COLO829 (cell line): ENCODE measurements at places on chromosomes 13 and 19.

GRCh38 chr19:58229255-58229639 lies 533 bp downstream of the ZNF544 start:
- DNase-seq: no peak

- DNase-seq: no peak
These were observed 1.8 kb upstream of the IFI30 start for GRCh38 chr19:18171605-18172327.

DNA sequence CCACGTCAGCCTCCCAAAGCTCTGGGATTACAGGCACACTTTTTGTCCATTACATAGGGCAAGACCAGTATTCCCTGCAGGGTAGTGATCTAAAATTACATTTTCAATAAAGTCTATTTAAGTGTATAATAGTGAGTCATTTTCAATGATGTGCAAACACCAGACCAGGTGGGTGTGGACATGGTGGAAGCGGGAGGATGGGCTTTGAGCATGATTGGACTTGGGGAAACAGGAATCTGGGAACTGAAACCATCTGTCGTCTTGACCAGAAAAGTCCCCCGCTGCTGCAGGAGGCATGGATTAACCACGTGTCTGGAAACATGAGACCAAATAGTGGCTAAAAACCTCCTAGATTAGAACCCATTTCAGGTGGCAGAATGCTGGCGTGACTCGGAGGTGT lies 4.9 kb downstream of the FXYD3 start:
- DNase-seq: peak; percentile 85

DNA sequence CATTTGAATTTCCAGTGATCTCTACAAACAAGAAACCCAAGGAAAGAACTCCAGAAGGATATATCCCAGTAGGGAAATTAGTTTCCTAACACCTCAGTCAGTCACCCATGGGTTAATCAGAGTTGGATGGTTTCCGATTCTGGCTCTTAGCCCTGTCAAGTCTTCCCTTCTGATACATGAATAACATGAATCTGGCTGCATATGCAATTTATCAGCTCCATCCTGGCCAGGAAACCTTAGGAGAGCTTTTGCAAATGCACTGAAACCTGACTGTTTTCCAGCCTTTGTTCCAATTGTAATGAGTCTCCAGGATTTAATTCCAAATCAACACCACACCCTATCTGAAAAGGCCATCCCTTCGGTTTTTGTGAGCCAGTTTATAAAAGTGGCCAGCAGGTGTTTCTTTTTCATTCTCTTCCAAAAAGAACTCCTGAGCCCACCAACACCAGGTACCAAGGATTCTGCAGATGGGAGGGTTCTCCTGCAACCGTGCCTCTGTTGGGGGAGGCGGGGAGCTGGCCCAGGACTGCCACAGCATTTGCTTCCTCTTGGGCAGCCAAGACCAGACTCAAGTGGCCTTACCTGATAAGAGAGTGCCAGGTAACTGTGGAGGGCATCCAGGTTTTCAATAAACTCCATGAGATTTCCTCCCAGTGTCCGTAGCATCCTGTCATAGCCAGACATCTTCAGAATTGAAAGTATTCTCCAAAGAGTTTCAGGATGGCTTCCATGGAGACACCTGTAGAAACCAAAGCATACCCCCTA lies 77.5 kb downstream of the C13orf42 start:
- no peak for DNase-seq

DNA sequence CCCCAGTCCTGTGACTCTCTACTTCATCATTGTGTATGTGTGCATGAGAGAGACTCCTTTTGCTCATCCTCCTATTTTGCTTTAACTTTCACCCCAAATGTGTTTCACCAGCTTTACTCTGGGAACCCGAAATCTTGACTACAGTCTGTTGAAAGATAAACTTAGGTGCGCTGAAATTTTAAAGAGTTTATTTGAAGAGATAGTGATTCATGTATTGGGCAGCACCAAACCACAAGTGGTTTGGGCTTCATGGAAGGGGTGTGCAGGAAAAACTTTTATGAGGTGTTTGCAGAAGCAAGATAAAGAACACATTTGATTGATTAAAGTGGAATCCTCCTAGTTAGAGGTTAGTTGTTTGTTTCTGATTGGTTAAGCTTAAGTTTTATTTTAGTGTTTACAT lies 50.8 kb upstream of the RFC3 start:
- no peak for DNase-seq

DNA sequence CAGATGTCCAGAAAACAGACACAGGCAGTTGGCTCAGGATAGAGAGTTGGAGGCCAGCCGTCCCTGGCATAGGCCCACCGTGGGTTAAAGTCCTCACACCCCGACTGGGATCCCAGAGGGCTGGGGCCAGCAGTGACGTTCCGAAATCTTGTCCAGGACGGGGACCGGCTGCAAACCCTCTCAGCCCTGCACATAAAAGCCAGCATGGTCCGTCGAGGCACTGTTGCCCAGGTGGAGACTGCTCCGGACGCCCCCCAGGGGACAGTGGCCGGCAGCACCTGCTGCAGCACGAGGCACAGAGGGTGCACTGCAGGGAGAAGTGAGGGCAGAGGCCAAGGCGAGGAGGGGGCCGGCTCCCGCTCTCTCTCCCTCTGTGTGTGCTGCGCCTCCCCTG lies 4.3 kb upstream of the IFNL2 start:
- no peak for DNase-seq

- DNase-seq: no peak
These were observed 1.7 kb downstream of the SLC7A1 start for GRCh38 chr13:29593605-29594297.

DNA sequence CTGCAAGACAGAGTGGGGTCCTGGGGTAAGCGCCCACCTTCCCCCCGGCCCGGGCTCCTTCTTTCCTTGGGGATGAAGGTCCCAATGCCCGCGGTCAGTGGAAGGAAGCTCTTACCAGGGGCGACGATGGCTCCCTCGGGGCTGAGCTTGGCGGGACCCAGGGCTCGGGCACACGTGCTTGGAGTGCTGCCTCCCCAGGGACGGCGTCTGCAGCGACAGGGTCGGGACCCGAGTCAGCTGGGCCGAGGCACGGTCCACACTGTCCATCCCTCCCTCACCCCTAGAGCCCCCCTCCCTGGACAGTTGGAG lies 3.5 kb downstream of the JSRP1 start:
- no peak for DNase-seq

DNA sequence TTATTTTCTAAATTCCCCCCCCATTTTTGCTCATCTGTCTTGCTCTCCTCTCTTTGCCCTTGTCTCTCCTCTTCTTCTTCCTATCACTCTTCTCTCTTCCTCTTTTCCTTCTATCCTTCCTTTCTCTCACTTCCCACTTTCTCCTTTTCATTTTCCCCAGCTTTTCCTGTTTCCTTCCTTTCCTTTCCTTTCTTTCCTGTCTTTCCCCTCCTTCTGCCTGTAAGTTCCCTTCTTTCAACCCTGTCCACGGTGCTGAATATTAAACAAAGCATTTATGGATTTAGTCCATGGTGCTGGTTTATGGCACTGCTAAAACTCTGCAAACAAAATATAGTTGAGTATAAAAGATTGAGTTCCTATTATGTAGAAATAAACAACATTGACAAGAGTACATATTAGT lies 27.6 kb downstream of the SCEL start:
- no peak for DNase-seq

DNA sequence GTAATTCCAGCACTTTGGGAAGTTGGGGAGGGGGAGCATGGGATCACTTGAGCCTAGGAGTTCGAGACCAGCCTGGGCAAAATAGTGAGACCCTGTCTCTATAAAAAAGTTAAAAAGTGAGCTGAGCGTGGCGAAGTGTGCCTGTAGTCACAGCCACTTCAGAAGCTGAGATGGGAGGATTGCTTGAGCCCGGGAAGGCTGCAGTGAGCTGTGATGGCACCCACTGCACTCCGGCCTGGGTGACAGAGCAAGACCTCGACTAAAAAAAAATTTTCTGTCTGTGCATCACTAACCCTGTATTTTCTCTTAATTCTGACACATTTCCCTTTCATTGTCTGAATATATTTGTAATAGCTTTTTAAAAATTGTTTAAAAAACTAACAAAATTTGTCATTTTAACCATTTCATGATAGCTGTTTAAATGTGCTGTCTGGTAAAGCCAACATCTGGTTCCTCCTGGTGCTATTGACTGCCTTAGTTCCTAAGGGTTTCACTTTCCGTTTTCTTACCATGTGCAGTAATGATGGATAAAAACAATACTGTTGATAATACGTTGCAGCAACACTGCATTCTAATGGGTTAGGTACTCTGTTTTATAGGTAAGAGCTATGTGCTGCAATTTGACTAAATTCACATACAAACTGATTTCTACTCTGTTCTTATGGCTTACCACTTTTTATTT lies 29.7 kb downstream of the LATS2 start:
- DNase-seq: no peak

- DNase-seq: no peak
These were observed at the start of gene GPR12 for GRCh38 chr13:26759907-26760831. GPR12 (minus strand) TSS chr13:26760786; CDS start chr13:26759827, 959 bp downstream.

GRCh38 chr13:21826214-21827015 lies 155.5 kb downstream of the FGF9 start:
- no peak for DNase-seq

DNA sequence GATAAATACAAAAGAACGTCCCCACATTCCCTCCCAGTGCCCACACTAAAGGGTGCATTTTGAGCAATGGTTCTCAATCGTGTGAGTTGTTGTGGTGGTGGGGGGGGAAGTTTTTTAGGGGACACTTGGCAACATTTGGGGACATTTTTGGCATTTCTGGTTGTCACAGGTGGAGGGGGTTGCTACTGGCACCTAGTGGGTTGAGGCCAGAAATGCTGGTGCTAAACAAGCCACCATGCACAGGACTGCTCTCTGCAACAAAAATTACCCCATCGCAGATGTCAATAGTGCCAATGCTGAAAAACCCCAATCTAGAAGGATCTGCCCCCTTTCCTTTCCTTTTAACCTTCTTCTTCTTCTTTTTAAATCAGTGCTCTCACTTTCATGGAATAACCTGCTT lies 453.3 kb downstream of the TSHZ3 start:
- DNase-seq: no peak

DNA sequence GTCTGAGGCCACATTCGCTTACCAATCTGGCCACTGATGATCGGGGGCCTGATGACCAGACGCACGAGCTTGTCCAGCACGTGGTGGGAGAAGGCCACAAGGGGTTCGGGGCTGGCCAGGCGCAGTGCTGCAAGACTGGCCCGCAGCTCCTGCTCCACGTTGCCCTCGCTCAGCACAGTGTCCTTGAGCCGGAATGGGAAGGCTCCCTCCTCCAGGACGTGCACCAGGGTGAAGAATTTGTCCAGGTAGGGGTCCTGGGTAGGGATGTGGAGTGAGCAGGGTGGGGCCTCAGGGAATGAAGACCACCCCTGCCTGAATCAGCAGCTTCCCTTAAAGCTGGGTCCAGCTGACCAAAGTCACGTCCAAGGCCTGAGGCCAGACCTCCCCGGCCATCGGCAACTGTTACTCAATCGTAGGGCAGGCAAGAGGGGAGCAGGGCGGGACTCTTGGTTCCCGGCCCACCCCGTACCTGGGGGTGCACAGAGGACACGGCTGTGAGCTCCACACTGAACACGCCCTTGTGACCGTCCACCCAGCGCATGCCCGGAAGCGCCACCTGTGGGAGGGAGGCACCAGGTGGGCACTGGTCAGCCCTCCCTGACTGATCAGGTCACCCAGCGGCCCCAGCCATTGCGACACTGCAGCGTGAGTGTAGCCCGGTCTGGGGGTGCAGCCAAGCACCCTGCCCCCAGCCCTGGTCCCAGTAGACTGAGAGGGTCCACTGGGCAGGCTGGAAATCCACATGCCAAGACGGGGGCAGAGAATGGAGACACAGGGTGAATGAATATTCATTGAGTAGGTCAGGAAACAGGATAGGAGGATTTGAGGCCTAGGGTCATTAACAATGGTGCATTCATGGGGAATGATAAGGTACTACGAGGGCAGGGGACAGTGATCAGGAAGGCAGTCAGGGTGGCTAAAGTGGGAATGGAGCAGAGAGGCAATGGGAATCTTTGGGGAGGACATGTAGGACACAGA lies 2.8 kb upstream of the ANGPTL8 start:
- DNase-seq: peak; percentile 18

GRCh38 chr13:111893071-111893606 lies 173.8 kb upstream of the SOX1 start:
- DNase-seq: no peak

GRCh38 chr19:19649155-19649554 lies 5.7 kb upstream of the GMIP start:
- DNase-seq: no peak

DNA sequence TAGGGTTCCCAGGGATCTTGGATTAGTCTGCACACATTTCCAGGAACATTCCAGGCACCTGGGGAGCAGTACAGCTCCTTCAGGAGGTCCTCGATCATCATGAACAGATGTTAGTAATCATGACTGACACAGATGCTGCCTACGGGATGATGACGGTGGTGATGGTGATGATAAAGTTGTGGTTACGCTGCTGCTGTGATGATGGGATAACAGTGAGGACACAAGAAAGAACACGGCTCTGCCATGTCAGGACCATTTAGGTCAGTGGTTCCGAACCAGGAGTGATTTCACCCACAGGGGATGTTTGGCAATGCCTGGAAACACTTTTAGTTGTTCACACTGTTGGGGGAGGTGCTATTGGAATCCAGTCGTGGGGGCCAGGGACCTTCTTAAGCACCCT lies 1193.0 kb downstream of the UQCRFS1 start:
- DNase-seq: no peak

DNA sequence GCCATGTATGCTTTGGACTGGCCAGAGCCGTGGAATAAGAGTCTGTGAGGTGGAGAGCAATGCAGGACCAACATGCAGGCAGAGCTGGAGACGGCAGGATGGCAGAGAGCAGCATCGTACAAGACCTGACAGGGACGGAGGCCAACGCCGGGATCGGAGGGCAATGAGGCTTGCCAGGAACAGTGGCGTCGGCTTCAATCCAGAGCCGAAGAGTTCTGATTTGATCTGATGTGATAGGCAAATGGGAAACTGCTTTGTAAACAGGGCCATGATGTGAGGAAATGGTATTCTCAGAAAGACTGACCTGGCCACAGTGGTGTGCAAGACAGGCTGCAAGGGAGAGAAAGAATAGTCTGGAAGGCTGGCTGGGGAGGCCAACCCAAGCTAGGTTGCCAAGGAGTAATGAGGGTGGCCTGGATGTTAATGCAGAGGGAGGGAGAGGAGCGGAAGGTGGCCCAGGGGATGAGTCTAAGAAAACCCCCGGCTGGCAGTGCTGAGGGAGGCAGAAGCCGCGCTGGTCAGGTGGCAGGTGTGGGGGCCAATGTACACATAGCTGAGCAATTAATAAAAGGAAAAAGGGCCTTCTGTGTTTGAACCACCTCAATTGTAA lies 26.7 kb downstream of the RCBTB2 start:
- no peak for DNase-seq

- no peak for DNase-seq
These were observed 33.4 kb upstream of the KLF5 start for GRCh38 chr13:73025217-73026012.

- no peak for DNase-seq
These were observed 73.0 kb downstream of the NALCN start for GRCh38 chr13:101343128-101343787.

DNA sequence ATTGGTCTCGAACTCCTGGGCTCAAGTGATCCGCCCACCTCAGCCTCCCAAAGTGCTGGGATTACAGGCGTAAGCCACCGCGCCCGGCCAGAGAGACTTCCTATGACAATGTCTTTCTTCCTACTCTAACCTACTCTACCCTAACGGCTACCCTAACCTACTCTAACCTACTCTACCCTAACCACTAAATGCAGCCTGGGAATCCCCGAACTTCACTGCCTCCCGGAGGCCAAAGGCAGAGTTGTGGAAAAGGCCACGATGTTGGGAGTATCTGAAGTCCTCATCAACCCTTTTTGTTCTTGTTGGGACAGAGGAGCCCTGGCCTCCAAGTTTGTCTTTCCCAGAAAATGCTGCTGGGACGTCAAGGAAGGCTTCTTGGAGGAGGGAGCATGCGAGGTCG lies 967 bp upstream of the NR2C2AP start:
- DNase-seq: no peak

- DNase-seq: no peak
These were observed at the start of gene HTR2A for GRCh38 chr13:46896341-46897137. HTR2A (minus strand) TSS chr13:46897053; CDS start chr13:46895906, 1,147 bp downstream.
